MM.1S (cell line): ENCODE measurements at places on chromosomes 1 and 21.

- no peak for DNase-seq
- H3K27me3 ChIP-seq, result no peaks in the 10 kb centered on the region
- no peak overlapping the region for H3K27ac ChIP-seq
- no peaks in the 10 kb centered on the region for H3K36me3 ChIP-seq
Observed at GRCh38 chr1:109642626-109643025, 13.3 kb upstream of the GSTM4 start.

GRCh38 chr1:208409176-208409575, 165.0 kb upstream of the PLXNA2 start:
- H3K4me3 ChIP-seq, result no peak overlapping the region
- no peaks in the 10 kb centered on the region for H3K27me3 ChIP-seq
- no peaks in the 10 kb centered on the region for H3K4me1 ChIP-seq
- DNase-seq, result no peak
- no peak overlapping the region for H3K27ac ChIP-seq

- no peak overlapping the region for H3K4me3 ChIP-seq
- no peak overlapping the region for H3K27ac ChIP-seq
- no peaks in the 10 kb centered on the region for H3K27me3 ChIP-seq
- DNase-seq, result no peak
Observed at GRCh38 chr1:85494904-85495266, 29.9 kb upstream of the DDAH1 start.

DNA sequence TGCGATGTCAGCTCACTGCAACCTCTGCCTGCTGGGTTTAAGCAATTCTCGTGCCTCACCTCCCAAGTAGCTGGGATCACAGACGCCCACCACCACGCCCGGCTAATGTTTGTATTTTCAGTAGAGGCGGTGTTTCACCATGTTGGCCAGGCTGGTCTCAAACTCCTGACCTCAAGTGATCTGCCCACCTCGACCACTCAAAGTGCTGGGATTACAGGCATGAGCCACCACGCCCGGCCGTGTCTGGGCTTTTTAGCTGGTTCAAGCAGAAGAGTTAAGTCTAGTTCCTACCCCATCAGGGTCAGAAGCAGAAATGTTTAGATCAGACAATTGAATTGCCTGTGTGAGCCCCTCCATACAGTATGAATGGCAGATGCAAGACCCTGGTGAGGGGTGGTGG, 27.7 kb upstream of the RIPK4 start:
- no peak overlapping the region for H3K4me3 ChIP-seq
- H3K27ac ChIP-seq, result no peak overlapping the region
- H3K36me3 ChIP-seq, result no peaks in the 10 kb centered on the region

GRCh38 chr1:37237948-37238347, 203.6 kb upstream of the GRIK3 start:
- H3K4me3 ChIP-seq, result no peak overlapping the region
- DNase-seq, result no peak
- no peak overlapping the region for H3K27ac ChIP-seq

GRCh38 chr1:209657140-209657879, 5.1 kb upstream of the LAMB3 start:
- H3K4me1 ChIP-seq, result peaks cover 30% of the 10 kb centered on the region
- DNase-seq, result no peak
- no peaks in the 10 kb centered on the region for H3K27me3 ChIP-seq
- no peak overlapping the region for H3K27ac ChIP-seq
- H3K36me3 ChIP-seq, result no peaks in the 10 kb centered on the region

- peak; percentile 14 for DNase-seq
- peak overlapping the region; percentile 27; the same call in 1 of the 2 replicates for H3K27ac ChIP-seq
- H3K4me3 ChIP-seq, result peak overlapping the region; percentile 92
- peaks cover 5% of the 10 kb centered on the region; the same call in 1 of the 2 replicates for H3K36me3 ChIP-seq
Observed at GRCh38 chr1:34858901-34859445, 576 bp downstream of the SMIM12 start.
